Thyroid gland (tissue), 4 donors: ENCODE measurements at places on chromosomes 5 and 9. TPM values are rescaled to one million over a fixed set of nuclear protein-coding genes. Genes with fewer than 3 reads are reported as not detected.
A peak's percentile ranks its signal among the peaks of the same experiment; 100 is the strongest.

- H3K36me3 ChIP-seq, result no peaks in the 10 kb centered on the region
- no peaks in the 10 kb centered on the region for H3K4me1 ChIP-seq
- no peak for DNase-seq
These were observed 339.4 kb downstream of the MTRR start for GRCh38 chr5:8208307-8208706.

The GFI1B gene
- not detected for total RNA-seq

GRCh38 chr5:75509956-75510355, 1.5 kb downstream of the CERT1 start:
- peak overlapping the region; percentile 96 for H3K27ac ChIP-seq
- peaks cover 36% of the 10 kb centered on the region for H3K4me1 ChIP-seq
- H3K27me3 ChIP-seq, result no peaks in the 10 kb centered on the region
- peak overlapping the region; percentile 76 for H3K4me3 ChIP-seq
- peak; percentile 40 for DNase-seq
- no peaks in the 10 kb centered on the region for H3K36me3 ChIP-seq

DNA sequence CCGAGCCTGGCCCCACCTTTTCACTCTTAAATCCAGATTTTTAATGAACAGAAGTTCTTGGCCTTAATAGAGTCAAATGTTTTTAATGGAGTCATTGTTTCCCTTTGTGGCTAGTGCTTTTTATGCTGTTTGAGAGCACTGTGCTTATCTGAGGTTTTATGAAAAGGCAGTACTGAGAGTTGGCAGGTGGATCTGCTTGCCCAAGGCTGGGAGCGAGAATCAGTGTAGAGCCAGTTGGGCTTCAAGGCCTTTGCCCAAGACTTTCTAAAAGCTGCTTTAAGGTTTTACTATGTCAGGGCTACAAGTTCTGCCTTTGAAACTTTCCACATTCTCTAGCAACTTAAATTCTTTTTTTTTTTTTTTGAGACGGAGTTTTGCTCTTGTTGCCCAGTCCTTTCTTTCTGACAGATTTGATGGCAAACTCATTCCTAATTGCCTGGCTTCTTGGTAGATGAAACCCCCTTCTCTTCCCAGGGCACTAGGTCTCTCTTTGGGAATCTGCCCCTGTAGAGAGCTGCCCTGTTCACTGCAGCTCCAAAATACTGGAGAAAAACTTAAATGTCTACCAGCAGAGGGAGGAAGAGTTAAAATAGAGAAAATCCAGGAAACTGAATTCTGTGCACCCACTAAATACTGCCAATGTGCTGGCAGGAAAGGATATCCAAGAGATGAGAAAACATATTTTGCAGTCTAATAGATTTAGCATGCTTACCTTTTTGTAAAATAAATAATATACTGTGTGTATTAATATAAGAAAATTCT, 36.9 kb upstream of the CDK20 start:
- H3K27ac ChIP-seq, result no peak overlapping the region
- H3K36me3 ChIP-seq, result no peaks in the 10 kb centered on the region
- H3K4me3 ChIP-seq, result no peak overlapping the region
- no peaks in the 10 kb centered on the region for H3K4me1 ChIP-seq

The CDH6 gene
- total RNA-seq, result 1.0 TPM

- DNase-seq, result no peak
- peaks cover 15% of the 10 kb centered on the region for H3K4me1 ChIP-seq
- no peaks in the 10 kb centered on the region for H3K36me3 ChIP-seq
- H3K27me3 ChIP-seq, result no peaks in the 10 kb centered on the region
- H3K4me3 ChIP-seq, result no peak overlapping the region
These were observed 30.9 kb downstream of the ZNF366 start for GRCh38 chr5:72476275-72476674.

- no peak for DNase-seq
- H3K27ac ChIP-seq, result no peak overlapping the region
- H3K4me1 ChIP-seq, result no peaks in the 10 kb centered on the region
- H3K36me3 ChIP-seq, result no peaks in the 10 kb centered on the region
These were observed 46.6 kb downstream of the OSMR start for GRCh38 chr5:38892363-38892762.
